ENCODE measurements at places on chromosomes 4 and X.

DNA sequence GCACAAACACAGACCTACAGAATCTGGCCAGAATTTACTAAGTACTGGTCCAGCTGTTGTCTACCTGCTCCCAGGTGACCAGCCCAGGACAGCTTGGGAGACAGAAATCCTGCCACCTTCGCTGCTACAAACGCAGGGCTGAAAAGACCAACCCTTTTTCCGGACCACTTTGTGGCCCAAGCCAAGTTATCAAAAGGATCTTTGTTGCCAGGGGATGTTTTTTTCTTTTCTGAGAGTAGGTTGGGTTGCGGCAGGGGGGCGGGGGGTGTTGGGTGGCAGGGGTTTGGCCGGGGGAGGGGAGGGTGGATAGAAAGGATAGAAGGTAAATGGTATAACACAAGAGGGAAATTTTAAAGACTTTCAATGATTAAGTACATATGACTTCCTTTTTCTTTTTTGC, 63.4 kb downstream of the STOX2 start:
- DNase-seq = no peak

- DNase-seq = no peak
Measured at GRCh38 chrX:54799046-54799445, 991 bp upstream of the ITIH6 start.

- no peak for DNase-seq
Measured at GRCh38 chr4:76010576-76010975, 3.3 kb upstream of the CXCL9 start.

- no peak for DNase-seq
Measured at GRCh38 chr4:142728233-142728632, 117.9 kb downstream of the INPP4B start.

DNA sequence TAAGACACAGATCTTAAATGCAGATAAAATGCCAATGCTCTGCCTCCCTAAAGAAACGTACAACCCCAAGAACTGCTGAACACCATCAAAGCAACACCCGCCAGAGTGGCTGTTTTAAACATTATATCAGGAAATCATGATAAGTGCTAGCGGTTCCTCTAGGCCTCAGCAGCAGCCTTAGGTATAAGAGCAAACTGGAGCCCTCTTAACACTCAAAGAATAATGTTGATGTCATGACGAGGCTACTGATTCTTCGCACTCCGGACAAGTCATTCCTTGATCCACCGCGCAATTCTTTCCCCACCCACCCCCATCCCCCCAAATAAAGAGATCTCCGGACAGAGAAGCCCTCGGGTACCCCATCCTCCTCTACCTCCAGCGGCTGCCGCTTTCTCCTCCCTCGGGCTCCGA, 507 bp downstream of the LIN54 start:
- DNase-seq = no peak

GRCh38 chrX:104695593-104695992, 129.6 kb downstream of the IL1RAPL2 start:
- DNase-seq = no peak

DNA sequence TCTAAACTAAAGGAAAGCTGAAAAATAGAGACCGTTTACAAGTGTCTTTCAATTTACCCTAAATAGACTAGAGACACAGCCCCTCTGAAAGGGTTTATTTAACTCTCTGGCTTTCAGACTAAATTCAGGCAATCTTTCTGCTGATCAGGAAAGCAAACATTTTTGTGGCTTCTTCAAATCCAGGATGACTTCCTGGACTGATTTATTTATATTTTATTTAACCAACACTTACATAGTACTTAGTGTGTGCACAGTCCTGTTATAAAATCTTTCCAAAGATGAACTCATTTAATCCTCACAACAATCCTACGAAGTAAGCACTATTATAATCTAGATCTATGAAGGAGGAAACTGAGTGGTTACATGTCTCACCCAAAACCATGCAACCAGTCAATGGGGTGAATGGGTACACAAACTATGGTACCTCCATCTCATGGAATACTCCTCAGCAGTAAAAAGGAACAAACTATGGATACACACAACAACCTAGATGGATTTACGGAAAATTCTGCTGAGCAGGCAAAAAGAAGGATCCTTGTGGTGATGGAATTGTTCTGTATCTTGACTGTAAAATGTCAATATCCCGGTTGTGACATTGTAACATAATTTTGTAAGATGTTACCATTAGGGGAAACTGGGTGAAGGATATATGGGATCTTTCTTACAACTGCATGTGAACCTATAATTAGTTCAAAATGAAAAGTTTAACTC, 64.1 kb upstream of the MAMLD1 start:
- DNase-seq = no peak

DNA sequence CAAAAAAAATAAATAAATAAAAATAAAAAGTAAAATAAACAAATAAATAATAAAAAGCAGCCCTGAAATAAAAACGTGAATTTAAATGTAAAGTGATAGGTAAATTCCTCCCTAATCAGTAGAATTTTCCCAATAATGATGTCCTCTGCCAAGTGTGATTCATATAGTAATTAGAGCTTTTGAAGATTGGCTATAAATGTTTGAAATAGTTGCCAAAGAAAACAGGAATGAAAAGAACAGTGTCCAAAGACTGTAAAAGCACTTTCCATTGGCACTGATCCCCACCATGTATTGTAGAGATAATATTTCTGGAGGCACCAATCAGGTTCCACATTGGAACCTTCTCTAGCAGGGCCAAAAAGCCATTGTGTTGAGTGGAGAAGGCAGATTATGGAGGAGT, 25.9 kb upstream of the SMARCAD1 start:
- DNase-seq = no peak

GRCh38 chr4:145565328-145565727, 53.9 kb upstream of the MMAA start:
- no peak for DNase-seq

DNA sequence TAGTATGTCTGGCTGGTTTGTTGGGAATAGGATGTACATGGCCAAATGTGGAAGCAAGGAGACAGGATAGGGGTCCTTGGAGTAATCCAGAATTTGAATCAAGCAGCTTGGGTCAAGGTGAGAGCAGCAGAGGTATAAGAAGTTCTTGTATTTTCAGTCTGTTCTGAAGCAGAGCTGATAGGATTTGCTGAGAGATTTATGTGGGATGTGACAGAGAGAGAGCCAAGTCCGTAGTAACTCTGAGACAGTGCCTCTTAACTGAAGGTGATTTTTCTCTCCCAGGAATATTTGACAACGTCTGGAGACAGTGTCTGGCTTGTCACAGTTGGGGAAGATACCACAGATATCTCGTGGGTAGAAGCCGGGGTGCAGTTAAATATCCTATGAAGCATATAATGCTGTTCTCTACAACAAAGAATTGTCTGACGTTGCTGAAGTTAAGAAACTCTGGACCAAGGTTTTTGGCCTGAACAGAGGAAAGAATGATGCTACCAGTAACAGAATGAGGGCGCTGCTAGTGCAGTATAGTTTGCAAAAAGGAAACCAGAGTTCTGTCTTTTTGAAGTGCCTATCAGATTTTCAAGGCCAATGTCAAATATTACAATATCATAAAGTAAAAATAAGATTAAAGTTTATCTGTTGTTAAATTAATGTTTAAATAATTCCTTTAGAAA, 184.0 kb downstream of the ARHGAP24 start:
- no peak for DNase-seq

- DNase-seq = no peak
Measured at GRCh38 chrX:17529151-17529745, 154.2 kb downstream of the NHS start.

- DNase-seq = no peak
Measured at GRCh38 chr4:151940291-151940690, 179.5 kb upstream of the GATB start.

DNA sequence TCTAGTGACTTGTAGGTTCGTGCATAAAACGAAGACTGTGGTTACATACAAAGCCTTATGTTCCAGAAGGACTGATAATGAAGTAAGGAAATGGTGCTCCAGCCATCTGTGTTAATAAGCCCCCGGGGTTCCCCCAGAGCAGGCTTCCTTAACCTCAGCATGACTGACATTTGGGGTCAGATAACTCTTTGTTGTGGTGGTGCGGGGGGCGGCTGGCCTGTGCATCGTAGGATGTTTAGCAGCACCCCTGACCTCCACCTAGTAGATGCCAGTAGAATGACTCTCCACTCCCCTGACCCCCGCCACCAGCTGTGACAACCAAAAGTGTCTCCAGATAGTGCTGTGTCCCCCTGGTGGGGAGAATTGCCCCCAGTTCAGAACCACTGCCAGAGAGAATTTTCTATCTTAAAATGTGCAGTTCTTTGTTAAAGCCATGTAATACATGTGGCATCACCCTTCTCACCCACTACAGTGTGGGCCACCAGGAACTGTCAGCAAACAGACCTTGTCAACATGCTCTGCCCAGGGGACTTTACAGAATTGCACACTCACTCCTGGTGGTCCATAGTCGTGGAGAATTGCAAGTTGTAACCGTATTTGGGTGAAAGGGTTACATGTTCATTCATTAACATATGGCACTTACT, 7.5 kb downstream of the SH3KBP1 start:
- DNase-seq = no peak

All from stimulated activated CD8-positive, alpha-beta memory T cell treated with anti-CD3 and anti-CD28 coated beads, Interleukin-7, amount 100 ng/mL, for 4 hours (primary cell).